Cardiac septum (tissue), 1 donor: ENCODE measurements at places on chromosomes 5 and 9. TPM values are rescaled to one million over a fixed set of nuclear protein-coding genes. Genes with fewer than 3 reads are reported as not detected.

DNA sequence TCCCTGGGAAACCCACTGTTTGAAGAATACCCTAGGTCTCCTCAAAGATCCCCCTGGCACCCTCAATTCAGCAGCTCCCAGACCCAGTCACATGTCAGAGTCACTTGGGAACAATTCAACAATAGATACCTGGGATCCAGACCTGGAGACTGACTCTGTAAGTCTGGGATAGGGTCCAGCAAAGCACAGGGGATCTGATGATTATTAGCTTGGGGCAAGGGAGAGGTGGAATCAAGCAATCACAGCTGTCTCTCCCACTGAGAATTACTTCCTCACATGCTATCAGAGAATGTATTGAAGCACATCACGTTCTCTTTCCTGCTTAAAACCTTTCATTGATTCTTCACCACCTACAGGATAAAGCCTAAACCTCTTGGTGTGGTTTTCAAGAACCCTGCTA is 5.9 kb downstream of the FAM193B start:
- no peak for DNase-seq

GRCh38 chr5:138979684-138980280 is 104.6 kb upstream of the LRRTM2 start:
- DNase-seq = no peak

The SLC6A19 gene
- total RNA-seq = 0.05 TPM

The CD72 gene
- 0.59 TPM for total RNA-seq
